ENCODE measurements at places on chromosomes 12 and 14.

GRCh38 chr12:77746096-77746495 is 84.6 kb upstream of the NAV3 start:
- no peak for DNase-seq

DNA sequence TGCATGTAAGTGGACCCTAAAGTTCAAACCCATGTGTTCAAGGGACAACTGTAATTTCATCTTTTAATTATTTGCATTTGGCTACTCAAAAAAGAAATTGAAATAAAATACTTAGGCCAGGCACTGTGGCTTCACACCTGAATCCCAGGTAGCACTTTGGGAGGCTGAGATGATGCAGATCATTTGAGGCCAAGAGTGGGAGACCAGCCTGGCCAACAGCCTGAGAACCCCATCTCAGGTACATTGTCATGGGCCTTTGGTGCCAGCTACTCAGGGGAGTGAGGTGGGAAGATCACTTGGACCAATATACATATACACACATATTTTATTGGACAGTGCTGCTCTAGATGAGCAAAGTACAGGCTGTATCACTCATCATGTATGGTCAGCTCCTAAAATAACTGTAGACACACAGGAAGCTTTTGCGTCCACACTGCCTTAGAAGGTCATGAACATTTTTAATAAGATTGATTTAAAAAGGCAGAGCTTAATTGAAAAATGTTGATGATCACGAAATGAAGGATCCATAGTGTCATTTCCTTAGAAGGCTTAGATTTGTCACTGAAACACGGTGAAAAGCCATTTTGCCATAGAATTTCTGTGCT is 2.5 kb upstream of the ZCCHC8 start:
- DNase-seq = no peak

DNA sequence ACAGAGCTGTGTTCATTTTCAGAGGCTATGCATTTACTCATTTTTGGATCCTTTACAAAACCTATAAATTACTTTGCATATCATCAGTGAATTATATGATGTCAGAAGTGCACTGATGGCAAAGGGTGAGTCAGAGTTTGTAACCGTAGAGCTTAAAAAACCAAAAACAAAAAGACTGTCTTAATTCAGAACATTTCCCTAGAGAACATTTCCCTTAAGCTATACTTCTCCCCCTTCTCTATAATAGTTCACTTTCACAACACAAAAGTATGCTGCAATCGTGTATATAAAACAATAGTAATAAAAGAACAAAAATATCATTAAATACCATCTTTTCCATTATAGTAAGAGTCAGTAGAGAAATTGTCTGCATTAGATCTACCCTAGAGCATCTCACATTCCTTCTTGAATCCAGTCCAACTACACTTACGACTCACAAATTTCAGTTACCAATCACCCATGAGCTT is 934.9 kb downstream of the LRFN5 start:
- no peak for DNase-seq

- DNase-seq = no peak
Observed at GRCh38 chr12:53289891-53290290, 5.5 kb upstream of the PFDN5 start.

DNA sequence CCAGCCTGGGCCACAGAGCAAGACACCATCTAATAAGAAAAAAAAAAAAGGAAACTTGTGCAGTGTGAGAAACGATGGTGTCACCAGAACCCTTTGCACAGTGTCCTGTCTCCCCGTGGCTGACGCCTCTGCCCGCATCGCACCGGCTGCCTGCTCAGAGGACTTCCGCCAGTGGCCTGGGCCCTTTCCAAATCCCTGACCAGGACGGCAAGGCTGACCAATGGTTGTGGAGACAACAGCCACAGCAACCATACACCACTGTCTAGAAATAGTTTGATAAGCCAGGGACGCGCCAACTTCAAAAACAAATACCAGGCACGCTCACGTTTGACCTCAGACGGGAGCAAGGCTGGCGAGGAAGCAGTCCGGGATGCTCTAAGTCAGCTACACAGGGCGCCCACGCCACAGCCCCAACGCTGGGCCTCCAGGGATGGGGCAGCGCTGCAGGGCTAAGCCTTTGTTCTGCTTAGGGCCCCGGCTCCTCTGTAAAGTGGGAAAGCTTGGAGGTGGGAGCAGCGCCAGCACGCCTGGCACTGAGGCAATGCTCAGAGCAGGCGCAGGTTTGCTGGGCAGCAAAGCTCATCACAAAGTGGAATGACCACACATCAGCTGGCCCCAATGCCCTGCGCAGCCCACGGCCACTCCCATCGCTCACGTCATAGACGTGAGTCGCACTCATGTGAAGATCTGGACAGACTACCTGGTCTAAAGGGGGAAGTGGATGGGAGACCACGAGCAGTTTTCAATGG is 12.5 kb downstream of the PGAM5 start:
- no peak for DNase-seq

- no peak for DNase-seq
Observed at GRCh38 chr14:89137526-89138163, 279.4 kb downstream of the FOXN3 start.

DNA sequence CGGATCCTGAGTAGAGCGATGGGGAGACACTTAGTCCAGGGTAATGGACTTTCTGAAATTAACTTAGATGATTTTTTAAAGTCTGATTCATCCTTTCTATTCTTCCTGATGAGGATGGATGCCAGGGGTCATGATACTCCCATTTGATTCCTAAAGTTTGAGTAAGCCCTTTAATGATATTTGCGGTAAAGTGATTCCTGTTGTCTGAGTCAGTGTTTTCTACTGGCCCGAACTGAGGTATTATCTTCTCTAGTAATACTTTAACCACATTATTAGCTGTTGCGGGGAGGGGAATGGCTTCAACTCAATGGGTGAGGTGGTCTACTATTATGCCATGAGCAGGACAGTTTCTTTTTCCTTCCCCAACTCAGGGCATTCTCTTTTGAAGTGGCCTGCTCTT is 111.6 kb downstream of the RIN3 start:
- DNase-seq = no peak

- no peak for DNase-seq
Observed at GRCh38 chr12:59678759-59679411, 83.1 kb downstream of the SLC16A7 start.

GRCh38 chr14:63677891-63678379 is 36.3 kb upstream of the WDR89 start:
- no peak for DNase-seq

DNA sequence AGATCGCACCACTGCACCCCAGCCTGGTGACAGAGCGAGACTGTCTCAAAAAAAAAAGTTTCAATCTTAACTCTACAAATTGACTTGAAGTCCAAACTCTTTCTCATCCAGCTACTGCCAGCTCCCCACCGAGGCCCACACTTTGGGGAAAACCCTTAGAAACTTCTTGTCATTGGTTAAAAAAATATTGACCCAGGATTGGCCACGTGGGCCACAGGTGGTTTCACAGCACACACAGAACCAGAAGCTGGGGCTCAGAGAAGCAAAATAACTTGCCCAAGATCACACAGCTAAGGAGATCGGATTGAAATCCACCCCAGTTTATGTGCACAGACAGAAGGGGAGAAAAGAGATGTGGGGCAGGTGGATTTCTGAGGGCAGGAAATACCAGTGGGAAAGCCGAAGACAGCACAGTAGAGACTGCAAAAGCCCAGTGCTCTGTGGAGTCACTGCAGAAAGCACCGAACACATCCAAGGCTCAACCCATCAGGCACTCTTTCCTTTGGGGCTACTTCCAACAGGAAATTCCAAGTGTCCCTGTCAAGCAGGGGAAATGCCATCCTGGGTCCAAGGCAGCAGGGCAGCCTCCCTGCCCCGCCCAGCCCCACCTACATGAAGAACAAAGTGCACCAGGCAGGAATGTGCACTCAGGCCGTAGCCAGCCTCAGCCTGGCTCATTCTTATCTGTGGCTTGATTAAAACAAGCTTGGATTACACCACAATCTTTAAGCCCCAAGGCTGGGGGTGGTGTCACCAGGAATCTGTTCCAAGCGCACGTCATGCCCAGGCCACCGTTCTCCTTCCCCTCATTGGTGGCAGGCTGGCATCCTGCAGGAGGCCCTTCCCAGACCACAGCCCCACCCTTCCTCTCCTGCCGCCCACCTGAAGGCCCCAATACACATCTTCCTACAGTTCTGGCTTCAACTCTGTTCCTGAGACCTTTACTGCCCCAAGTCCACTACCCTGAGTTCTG is 72.5 kb downstream of the ITPK1 start:
- DNase-seq = peak; percentile 54

- DNase-seq = no peak
Observed at GRCh38 chr12:67498991-67499390, 149.6 kb upstream of the DYRK2 start.

- no peak for DNase-seq
Observed at GRCh38 chr12:104682790-104683279, 226.1 kb downstream of the CHST11 start.

DNA sequence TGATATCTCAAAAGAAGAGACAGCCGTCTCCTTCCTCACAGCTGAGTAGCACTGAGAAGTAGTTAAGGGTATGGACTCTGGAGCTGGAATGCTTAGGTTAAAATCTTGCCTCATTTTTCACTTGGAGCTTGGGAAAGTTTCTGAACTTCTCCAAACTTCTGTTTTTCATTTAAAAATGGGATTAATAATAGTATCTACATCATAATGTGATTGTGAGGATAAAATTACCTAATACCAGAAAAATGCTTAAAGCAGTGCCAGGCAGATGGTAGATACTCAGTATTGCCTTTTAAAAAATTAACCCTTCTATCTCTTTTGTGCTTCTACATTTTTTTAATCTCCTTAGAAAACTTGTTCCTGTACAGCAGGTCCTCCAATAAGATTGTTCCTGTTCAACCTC is 63.1 kb downstream of the A2M start:
- no peak for DNase-seq

DNA sequence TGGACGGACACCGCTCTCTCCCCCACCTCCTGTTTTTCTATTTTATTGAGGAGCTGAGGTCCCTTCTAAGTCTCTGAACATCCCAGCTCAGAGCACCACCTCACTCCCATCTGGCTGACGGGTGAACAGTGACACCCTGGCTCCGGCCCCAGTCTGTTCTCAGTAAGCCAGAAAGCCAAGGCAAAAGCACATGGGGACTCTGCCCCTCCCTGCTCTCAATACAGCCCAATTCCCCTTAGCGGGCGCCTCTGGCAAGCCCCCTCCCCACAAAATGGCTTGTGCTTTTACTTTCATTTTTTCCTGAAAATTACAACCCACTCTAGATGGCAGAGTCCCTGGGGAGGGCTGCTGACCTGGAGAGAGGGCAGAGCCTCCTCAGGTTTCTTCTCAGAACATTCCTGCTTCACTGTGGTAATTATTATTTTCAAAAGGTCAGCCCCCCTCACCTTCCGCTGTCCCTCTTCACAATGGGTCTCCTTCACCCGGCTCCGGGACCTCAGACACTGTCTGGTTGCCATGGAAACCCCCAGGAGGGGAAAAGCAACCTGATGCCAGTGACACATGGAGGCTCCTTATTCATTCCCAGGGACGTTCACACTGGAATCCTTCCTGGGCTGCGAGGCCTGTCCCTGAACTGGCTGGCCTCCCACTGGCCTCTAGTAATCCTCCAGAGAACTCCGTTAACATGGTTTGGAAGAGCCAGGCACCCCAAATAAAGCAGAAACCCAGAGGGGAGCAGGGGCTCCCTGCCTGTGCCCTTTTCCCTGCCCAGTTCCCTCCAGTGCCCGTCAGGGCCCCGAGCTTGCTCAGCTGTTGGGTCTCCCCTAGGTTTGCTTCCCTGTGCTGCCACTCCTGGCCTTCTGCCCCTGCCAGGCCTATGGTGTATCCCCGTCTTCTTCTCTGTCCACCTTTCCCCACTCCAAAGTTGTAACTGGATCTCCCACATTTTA is 15.9 kb downstream of the COL2A1 start:
- DNase-seq = peak; percentile 87

GRCh38 chr12:47610686-47611252 is 95.1 kb downstream of the RPAP3 start:
- no peak for DNase-seq

- DNase-seq = peak; percentile 31
Observed at GRCh38 chr12:118541934-118542333, 165.6 kb downstream of the SUDS3 start.

- DNase-seq = no peak
Observed at GRCh38 chr14:39998114-39998513, 565.9 kb upstream of the FBXO33 start.

DNA sequence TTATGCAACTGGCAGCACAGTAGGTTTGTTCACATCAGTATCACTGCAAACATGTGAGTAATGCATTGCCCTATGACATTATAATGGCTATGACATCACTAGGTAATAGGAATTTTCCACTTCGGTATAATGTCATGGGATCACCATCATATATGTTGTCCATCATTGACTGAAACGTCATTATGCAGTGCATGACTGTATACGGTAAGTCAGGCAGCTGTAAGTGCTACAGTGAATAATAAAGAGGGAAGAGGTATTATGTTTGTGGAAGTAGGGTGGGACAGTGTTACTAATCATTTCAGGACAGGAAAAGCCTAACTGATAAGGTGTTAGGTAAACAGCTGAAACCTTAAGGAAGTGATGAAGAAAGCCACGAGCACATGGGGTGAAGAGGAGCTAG is 68.1 kb downstream of the ANO4 start:
- no peak for DNase-seq

GRCh38 chr14:24080888-24081738 is 9.8 kb downstream of the CPNE6 start:
- peak; percentile 86 for DNase-seq

DNA sequence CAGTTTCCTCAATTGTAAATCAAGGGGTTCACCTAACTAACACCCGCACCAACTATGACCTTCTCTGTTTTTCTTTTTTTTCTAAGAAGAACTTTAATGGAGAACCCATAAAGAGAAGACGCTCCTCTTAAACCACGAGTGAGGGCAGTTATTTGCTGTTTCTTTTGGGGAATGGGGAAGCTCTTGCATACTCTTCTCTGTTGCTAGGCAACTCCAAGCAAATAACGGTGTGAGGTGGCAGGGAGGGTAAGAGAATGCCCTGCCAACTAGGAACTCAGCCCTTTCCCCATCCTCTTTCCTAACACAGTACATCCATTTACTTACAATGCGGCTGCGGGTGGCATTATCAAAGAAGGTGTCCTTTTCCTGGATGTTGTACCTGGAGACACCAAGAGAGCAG is 114.9 kb downstream of the ANO2 start:
- peak; percentile 37 for DNase-seq

DNA sequence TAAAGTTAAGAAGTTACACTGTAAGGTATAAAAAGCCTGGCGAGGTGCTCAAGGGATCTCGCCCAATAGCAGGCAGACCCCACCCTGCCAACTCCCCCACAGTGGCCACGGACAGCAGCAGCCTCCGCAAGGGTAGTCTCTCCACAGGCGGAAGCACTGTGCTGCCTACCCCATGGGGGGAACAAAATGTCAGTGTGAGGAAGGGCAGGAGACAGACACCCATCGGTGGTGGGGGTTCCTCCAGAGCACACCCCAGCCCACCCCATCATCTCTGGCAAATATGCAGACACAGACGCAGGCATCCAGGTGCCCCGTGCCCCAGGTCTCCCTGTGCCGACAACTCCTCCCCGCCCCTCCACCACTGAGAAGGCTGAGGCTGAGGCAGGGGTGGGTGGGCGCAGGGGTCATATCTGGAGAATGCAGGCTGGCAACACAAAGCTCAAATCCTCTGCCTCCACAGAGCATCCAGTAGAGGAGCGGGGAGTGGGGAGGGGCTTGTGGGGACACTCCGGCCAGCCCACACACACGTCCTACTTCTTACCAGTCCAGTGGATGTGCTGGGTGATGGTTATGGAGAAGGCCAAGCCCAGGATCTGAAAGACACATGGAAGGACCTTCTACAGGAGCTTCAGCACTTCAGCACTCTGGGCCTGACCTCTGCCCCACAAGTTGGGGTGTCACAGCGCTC is 68.3 kb upstream of the DDX11 start:
- no peak for DNase-seq
